Stimulated activated CD4-positive, alpha-beta T cell treated with anti-CD3 and anti-CD28 coated beads, Interleukin-1b, Interleukin-23, amount 100 ng/mL, for 1 hour (primary cell): ENCODE measurements at places on chromosomes 1 and 21.

DNA sequence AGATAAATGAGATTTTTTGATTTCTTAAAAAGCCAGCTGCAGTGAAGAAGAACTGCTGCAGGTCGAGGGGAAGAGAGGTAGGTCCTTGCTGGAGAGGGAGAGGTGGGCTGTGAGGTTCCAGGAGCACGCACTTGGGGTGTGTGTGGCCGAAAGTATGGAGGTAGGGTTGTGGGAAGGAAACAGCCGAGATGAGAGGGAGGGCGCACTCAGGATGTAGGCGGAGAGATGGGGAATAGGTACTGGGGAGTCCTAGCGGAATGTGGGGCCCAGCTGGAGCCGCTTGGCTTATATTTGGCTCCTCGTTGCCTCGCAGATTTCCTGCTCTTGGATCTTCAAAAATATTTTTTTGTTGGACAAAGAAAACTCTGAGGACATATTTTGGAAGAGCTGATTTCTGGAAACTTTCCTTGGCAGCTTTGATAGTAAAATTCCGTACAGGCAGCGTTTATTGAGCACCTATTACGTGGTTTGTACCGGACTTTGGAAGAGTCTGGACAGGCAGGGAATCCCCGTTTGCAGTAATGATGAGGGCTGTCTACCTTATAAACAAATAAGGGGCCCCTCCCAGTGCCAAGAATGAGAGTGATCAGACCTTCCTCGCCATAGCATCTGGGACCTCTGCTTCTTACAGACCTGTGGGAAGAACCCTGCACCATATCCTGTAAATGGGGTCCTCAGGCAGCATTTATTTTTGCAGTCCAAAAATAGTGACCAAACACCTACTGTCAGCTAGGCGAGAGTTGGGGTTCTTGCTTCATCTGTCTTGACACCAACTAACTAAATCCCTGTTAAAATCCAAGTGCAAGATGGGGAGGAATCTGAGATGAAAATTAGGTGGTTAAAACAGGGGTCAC, 1.5 kb downstream of the LRRC8D start:
- no peak for DNase-seq

DNA sequence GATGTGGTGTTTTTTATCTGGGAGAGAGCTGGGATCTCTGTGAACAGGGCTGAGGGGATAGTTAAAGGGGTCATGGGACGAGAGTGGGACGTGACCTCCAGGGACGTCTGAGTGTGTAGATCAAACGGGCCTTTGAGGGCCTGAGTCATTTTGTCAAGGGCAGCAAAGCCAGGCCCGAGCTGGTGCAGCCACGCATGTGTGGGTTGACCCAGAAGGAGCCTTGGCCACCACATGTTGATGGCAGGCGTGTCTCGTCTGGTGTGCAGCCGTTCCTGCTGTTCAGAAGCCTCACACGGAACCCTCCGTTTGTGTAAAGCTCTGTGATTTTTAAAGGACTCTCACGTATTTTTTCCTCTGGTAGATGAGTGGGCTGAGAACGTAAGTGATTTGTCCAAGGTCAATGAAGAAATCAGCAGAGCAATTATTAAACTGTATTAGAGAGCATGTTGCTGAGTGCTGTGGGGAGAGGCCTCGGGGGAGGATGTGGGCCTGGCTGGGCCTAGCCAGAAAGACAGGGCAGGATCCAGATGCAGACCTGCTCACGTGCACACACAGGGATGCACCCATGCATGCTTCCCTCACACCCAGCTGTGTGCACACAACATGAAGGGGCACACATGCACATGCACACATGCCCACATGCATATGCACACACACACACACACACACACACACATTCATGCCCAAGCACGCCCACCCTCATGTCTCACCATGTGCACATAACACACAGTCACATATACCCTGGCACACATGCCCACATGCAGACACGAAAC, 89.8 kb downstream of the AJAP1 start:
- no peak for DNase-seq

- DNase-seq, result no peak
Observed at GRCh38 chr1:200980452-200980772, 43.1 kb downstream of the KIF21B start.

DNA sequence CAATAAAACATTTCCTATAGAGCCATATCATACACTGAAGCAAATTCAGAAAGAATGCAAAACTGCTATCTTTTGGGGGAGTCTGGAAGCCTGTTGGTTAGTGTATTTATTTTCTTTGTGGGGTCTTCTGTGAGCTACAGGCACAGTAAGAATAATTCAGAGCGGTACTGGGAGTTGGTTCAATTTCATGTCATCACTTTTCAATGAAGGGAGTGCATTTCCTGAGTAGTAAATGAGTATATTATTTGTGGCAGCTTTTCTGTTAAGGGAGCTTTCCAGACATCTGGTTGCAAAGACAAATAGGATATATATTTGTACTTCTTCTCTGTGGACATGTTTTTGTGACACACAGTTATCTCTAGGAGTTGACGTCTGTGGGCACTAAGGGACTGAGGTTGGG, 130.6 kb downstream of the HUNK start:
- no peak for DNase-seq

DNA sequence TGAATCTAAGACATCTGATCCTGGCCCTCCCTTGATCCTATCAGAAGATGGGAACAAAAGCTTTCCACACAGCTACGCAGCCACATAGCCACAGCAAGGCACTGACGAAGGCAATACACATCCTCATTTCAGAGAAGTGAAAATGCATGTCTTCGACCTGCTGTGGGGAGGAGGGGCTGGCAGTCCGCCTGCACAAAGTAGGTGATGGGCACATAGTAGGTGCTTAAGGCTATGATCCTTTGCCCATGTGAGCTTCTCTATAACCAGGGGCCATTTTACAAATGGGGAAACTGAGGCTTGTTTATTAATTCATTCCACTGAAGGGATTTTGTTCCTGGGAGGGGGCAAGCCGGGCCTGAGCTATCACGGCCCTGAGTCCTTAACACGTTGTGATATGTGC, 94.2 kb downstream of the PAX7 start:
- no peak for DNase-seq

DNA sequence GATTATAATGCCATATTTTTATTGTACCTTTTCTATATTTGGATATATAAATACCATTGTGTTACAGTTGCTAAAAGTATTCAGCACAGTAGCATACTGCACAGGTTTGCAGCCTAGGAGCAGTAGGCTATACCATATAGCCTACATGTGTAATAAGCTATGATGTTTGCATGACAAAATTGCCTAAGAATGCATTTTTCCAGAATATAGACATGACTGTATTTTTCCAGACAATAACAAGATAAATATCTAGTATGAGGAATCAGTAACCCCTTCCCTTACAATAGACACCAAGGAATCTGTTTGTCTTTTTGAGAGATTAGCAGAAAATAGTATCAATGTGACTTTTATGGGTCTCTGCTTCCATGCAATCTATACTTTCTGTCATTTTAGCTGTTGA, 228.6 kb downstream of the GRIK1 start:
- no peak for DNase-seq

DNA sequence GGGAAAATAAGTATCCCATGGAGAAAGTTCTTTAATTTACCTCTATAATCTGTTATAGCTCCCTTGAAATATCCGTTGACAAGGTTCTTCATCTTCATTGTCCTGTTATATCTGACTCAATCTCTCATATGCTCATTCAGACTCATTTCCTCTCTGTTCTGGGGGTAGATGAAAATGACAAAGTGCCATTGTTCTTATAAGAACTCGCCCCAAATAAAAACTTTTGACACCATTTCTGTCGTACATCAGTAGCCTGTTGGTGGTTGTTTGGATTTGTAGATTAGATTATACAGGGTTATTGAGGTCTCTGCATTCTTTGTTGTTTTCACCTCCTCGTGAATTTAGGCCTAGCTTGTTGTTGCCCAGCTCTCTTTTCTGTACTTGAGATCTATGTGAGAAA, 55.2 kb upstream of the IPO9 start:
- no peak for DNase-seq

DNA sequence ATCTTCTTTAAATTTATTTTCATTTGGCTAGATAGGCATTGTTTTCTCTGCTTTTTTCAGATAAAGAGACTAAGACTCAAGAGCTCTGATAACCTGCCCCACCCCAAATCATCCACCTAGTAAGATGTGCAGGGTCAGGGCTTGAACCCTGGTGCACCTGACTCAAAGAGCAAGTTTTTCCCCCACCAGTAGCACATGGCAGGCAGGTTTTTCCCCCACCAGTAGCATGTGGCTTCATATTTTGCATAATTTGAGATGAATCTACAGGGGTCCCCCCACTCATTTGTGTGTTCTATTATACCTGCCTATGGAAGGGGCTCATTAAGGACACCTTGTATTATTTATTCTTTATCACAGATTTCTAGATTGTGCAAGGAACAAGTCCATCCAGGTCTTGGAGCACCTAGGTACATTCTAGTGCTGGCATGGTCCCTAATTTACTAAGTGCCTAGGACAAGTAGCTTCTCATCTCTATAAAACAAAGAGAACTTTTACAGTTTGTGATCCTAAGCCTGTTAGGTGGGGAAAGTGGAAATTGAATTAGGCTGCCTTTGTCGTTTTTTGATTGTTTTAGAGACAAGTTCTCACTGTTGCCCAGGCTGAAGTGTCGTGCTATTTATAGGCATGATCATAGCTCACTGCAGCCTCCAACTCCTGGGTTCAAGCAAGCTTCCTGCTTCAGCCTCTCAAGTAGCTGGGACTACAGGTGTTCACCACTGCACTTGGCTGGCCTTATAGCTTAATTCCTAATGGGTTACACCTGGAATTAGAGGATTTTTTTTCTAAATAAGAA, 13.2 kb upstream of the CTSE start:
- DNase-seq, result no peak

DNA sequence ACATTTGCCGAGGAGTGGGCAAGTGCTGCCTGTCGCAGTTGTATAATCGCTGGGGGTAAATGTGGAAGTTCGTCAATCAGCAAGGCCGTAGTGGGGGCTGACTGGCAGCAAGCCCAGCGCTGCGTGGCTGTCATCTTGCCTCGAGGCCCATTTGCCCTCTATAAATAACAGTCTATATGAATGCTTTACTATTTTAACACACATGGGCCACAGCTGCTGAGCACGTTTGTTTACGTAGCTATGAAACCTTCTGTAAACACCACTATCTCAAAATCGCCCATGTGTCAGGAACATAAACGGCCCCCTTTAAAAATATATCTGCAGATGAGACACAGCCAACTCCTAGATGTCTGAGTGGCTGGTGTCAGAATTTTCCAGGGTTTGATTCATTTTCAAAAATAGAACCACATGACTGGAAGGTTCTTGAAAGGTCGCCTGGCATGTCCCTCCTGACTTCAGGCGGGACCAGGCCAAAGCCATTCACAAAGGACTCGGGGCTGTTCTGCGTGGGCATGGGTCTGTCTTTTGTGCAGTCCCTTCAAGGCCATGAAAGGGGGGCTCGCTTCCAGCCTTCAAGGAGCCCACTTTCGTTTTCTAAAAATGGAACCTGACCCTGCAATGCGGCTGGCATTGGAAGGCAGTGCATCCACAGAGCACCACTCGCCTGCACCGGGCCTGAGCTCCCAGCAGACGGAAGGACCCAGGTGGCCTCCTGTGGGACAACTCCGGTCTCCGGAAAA, 205.5 kb downstream of the KCNJ6 start:
- no peak for DNase-seq

DNA sequence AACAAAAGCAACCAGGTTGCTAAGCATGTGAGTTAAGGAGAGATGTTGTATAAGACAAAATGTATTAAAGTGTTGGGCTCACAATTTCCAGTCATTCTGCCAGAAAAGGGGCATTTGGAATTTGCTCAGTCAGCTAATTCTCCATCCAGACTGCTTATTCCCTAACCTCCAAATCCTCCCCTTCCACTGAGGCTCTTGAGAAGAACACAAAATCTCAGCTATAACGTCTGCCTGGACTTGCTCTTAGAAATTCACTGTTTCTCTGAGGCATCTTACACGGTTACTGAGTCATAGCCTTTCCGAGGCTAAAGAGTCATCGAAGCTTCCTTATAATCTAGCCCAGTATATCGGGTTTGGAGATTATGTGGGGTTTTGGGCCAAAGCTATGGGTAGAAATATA, 548.2 kb upstream of the ADGRL4 start:
- no peak for DNase-seq

DNA sequence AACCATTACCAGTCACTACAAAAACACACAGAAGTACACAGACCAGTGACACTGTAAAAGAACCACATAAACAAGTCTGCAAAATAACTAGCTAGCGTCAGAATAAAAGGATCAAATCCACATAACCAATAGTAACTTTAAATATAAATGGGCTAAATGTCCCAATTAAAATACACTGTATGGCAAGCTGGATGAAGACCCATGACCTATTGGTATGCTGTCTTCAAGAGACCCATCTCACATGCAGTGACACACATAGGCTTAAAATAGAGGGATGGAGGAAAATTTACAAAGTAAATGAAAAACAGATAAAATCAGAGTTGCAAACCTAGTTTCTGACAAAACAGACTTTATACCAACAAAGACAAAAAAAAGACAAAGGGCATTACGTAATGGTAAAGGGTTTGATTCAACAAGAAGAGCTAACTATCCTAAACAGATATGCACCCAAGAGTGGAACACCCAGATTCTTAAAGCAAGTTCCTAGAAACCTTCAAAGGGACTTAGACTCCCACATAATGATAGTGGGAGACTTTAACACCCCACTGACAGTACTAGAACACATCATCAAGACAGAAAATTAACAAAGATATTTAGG, 196.9 kb downstream of the TBX15 start:
- DNase-seq, result no peak

DNA sequence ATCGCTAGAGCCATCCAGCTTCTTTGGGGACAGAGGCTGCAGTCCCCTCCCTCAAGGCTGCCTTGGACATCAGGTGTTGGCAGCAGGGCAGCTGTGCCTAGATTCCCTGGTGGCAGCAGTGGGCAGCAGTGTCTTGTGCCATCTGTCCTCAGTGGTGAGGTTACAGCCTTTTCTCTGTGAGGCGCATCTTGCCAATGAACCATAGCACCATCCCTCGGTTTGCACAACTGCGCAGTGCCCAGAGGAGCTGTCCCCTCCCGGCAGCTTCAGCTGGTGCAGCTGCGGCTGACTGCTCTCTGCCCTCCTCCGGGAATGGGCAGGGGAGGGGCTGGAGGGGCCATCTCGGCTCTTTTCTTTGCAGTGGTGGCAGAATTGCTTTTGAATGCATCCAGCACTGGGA, 59.0 kb upstream of the C8B start:
- DNase-seq, result no peak

GRCh38 chr21:39062196-39062595, 121.1 kb downstream of the PSMG1 start:
- DNase-seq, result no peak

- DNase-seq, result no peak
Observed at GRCh38 chr1:156642265-156643048, 540 bp downstream of the BCAN start.

DNA sequence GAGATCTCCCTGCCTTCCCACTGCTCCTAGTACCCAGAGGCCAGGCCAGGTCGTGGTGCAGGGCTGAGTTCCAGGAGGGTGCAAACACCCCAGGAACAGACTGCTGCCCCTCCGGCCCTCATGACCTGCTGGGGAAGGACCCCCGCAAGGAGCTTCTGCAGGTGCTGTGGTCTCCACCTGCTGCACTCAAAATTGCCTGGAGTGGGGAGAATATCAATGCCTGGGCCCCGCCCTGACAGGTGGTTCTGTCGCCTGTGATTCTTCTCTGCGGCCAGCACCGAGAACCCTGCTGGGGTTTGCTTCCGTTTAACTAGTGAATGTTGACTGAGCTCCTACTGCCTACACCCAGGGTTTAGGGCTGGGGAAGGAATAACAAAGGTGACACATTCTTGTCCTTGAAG, 2.1 kb upstream of the TFF3 start:
- no peak for DNase-seq

GRCh38 chr1:229230140-229230892, 40.6 kb upstream of the RAB4A start:
- DNase-seq, result no peak
